ENCODE measurements at places on chromosomes 4 and X.
A peak's percentile ranks its signal among the peaks of the same experiment; 100 is the strongest.

- peak; percentile 28 for DNase-seq
These were observed 51.2 kb upstream of the CHRNA9 start for GRCh38 chr4:40283968-40284367.

DNA sequence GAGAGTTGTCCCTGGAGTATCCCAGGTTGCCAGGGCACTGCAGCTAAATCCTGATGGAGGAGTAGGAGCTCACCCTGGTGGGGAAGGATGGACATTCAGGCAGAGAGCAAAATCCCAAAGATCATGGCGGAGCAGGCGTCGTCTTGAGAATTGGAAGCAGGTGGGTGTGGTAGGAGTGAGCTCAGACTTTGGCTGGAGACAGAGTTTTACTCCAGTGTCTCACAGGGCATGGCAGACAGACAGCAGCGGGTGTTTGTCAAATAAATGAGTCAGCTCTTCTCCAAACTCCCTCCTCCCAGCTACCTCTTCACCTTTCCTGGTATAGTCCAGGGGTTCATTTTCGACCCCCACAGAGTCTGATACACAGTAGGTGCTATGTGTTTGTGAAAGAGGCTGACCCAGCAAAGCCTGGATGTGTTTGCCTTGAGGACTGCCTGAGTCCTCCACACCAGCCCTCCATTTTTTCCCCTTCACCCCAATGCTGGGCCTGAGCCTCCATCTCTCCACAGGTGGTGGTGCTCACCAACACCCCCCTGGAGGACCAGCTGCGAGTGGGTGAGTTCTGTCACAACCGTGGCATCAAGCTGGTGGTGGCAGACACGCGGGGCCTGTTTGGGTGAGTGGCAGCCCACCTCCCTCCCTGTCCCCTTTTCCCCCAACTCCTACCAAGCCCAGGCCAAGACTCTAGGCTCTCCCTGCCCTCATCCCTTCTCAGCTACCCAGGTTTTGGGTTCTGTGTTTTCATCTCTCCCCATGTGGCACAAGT is 6.9 kb downstream of the UBA1 start:
- DNase-seq, result peak; percentile 55

DNA sequence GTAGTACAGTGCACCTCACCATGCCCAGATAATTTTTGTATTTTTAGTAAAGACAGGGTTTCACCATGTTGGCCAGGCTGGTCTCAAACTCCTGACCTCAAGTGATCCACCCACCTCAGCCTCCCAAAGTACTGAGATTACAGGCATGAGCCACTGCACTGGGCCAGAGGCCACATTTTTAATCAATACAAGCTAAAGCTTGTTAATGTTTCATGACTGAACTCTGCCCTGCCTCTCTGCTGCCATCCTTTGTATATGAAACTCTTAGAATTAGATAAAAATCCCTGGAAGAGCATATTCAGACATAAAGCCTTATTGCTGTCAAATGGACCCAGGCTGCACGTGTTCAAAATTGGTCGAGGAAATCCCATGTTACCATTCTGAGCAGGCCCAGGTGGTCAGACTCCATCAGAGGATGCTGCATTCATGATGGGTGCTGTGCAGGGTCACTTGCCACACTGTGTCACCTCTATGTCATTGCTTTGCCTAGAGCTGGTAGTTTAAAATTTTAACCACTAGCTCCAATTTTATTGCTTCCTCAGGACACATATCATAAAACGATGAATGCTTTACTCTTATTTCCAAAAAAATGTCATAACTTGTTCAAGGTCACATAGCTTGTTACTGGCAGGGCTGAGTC is 45.2 kb downstream of the LNX1 start:
- DNase-seq, result no peak

GRCh38 chr4:186200516-186200915 is 9.1 kb downstream of the CYP4V2 start:
- no peak for DNase-seq

- peak; percentile 42 for DNase-seq
These were observed 25.9 kb downstream of the TNIP3 start for GRCh38 chr4:121138039-121138825.

GRCh38 chr4:73446336-73446938 is 10.4 kb downstream of the AFP start:
- DNase-seq, result peak; percentile 51

DNA sequence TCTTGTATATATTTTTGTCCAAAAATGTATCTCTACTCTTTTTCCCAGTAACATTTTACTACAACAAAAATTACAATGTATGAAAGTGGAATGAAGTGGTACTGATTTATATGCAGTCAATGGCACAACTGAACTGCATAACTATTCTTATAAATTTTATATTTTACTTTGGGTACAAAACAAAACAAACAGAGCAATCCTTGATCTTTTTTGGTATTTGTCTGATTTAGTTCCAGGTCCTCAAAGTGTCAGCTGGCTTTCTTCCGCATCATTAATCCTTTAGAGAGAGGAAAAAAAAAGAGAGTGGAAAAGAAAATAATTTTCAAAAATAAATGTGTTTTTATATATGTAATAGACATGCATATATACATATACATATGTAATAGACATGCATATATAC is 252.4 kb upstream of the SLIT2 start:
- no peak for DNase-seq

- DNase-seq, result peak; percentile 96
These were observed 350.0 kb downstream of the CAMK2D start for GRCh38 chr4:113411496-113411938.

DNA sequence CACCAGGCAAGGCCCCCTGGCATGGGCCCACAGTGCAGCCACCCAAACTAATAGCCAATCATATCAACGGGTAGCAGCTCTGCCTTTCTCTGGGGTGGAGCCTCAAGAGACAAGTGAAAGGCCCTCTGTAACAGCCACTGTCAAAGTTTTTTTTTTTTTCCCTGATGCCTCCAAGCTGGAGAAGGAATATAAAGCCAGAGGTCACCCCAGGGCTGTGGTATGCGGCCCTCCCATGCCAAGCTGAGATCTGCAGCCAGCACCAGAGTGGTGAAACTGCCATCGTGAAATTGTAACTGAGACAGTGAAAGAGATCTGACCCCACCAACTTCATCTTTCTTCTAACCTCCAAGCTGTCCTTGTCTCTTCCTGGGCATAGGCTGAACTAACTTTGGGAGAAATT is 407.0 kb downstream of the KLHL4 start:
- no peak for DNase-seq

GRCh38 chr4:24995346-24995919 is 35.3 kb downstream of the LGI2 start:
- DNase-seq, result no peak

DNA sequence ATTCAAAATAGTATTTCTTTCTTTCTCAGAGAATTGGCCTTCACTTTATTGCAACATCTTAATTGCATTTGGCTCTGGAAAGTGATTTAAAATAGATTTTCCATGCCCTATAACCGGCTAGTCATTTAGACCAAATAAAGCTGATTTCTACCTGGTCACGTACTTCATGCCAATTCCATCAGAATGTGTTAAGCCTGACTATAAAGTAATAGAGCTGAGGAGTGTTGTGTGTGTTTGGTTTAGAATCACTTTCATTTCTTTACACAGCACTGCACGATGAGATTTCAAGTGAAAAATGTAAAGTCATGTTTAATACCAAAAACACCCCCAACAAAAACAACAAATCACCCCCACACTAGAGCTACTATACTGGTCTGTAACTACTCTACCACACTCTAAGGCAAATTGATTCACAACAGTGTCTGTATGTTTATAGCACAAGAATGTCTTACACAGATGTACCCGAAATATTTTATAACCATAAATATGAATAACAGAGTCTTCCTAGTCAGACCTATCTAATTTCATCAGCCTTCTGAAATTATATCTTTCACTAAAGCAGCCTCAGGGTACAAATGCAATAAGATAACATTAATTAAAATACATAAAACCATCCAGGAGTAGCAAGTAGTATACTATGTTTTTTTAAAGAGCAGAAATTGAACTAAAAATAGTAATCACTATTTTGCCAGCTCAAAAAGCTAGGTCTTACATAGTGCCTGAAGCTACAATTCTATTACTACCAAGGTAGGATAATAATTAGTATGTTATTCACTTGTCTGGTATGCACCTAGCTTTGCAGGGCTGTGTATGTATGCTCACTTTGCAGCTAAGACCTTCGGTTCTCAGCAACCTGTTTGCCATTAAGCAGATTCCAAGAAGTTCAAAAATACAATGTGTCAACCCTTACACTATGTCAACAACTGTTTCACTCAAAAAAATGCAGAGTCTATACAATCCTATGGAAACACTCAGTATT is 28.4 kb downstream of the APBB2 start:
- DNase-seq, result peak; percentile 66

- DNase-seq, result peak; percentile 21
These were observed 65.9 kb downstream of the FAT1 start for GRCh38 chr4:186657764-186658163.

GRCh38 chr4:157918036-157918832 is 254.6 kb downstream of the GASK1B start:
- DNase-seq, result no peak

GRCh38 chr4:48944756-48945241 is 38.2 kb upstream of the OCIAD2 start:
- no peak for DNase-seq

DNA sequence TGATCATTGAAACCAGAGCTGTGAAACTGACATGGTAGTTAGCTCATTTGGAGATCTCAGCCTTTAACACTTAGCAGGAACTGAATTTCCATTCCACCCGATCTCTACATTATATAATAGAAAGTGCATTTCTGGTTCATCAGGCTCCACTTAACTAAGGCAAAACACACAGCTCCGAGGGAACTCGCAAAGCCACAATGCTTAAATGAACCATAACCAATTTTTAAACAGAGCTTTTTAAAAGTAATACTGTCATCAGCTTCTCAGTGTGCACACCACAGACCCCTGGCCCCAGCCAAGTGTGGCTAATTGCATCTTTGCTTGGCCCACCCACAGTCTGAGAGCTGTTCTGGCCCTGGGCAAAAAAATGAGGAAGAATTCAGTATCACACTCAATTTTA is 66.1 kb downstream of the DCHS2 start:
- DNase-seq, result no peak

- no peak for DNase-seq
These were observed 19.0 kb downstream of the CXXC4 start for GRCh38 chr4:104475652-104476051.

GRCh38 chrX:1576201-1576992 is 15.0 kb upstream of the AKAP17A start:
- no peak for DNase-seq

DNA sequence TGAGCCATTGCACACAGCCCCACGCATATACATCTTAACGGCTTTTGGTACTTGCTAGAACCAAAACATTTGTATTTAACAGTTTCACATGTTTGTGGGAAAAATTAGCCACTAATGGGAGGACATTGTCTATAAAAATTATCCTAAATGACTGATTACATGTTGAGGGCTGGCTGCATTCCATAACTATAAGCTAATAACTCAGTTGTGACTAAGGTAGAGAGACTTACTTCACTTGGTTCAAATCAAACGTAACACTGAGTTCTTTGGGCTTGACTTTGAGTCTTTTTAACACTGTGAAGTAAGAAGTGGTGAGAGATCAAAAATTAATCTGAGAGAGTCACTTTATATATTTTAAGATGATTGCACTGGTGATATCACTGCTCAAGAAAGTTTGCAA is 47.9 kb upstream of the PGRMC2 start:
- peak; percentile 70 for DNase-seq

DNA sequence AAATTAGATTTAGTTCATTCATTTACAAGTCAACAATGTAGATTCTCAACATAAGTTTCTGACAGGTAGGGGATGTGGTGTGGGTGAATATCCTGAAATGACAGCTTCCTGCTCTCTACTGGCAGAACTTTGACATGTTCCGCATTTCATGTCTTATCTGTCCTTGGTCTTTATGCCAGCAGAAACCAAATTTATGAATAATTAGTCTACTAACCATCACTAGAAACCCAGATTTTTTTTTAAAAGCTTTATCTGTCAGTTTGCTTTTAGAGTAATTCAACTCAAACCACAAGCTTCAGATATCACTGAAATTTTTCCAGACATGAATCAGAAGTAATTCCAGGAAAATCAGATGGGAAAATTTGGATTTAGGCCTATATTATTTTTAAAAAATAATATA is 17.9 kb downstream of the COQ2 start:
- DNase-seq, result peak; percentile 18

- peak; percentile 47 for DNase-seq
These were observed 1995.9 kb downstream of the C4orf33 start for GRCh38 chr4:131091896-131092295.

DNA sequence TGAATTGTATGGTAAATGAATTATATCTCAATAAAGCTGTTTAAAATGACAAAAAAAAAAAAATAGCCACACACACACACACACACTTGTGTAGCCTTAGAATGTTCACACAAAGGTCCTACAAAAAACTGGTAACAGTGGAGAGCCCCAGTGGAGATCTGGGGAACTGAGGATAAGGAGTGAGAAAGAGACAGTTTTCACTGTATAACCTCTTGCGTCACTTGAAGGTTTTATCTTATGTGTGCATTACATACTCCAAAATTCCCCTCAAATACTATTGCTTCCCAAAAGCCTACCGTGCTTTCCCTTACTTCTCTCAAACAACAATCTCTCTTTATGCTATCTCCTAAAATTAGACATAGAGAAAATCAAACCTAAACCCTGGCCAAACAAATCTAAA is 67.8 kb downstream of the SMC1A start:
- DNase-seq, result no peak
